ENCODE measurements at places on chromosomes 5 and 9.

DNA sequence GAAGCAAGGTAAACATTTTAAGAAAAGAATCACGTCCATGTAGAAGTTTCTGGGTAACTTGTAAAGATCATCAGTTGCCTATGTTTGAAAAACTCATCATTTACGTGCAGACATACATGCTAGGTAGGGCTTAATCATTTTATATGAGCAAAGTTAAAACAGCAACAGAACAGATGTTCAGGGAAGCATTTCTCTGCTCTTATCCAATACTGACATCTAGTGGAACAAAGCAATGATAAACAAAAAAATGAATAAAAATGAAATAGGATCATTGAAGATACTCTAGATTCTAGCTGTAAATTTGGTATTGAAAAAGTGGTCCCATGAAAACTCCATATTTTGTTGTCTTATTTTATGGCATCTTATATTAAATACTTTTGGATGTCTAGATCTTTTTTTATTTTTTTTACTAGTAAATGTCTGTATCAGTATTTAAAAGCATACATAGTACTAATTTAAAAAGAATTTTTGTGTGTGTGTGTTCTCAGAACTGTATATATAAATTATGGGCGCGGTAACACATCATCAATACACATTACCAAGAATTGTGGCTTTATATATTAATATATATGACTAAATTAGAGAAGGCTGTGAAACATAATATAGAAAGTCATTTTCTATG is 1050.2 kb downstream of the CDH12 start:
- DNase-seq: no peak

- DNase-seq: no peak
These were observed 54.8 kb downstream of the IQGAP2 start for GRCh38 chr5:76457674-76458485.

DNA sequence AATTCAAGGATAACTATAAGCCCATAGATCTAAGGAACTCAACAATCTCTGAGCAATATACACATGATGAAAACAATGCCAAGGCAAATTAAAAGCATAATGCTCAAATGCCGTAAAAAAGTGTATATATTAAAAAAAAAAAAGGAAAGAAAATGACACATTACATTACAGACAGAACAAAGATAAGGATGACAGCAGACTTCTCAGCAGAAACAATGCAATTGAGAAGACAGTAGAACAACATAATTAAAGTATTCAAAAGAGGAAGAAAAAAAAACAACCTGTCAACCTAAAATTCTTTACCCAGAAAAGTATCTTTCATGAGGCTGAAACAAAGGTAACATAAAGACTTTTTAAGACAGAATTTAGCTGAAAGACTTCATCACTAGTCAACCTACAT is 591.7 kb downstream of the ZNF608 start:
- no peak for DNase-seq

DNA sequence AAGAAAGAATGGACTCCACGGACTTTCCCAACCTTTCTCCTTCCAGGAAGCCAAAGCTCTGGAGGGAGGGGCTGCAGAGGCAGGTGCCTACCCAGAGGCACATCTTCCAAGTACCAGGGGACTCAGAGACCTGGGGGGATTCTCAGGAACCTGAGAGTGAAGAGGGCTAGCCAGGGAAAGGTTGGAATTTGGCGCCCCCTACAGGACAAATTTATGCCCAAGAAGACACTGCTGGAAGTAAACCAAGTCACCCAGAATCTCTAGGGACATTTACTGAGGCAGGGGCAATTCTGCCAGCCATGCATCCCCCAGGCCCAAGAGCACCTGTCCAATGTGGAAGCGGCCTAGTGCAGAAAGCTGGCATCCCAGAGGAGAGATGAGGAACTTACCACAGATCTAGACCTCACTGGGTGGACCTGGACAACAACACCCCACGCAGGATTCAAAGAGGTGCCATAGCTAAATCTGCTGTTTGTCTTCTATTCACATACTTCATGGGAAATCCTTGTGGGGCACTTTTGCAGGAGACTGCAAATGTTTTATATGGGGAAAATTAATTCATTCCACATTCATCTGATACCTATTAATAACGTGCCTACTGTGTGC is 25.9 kb upstream of the IDNK start:
- DNase-seq: peak; percentile 44

DNA sequence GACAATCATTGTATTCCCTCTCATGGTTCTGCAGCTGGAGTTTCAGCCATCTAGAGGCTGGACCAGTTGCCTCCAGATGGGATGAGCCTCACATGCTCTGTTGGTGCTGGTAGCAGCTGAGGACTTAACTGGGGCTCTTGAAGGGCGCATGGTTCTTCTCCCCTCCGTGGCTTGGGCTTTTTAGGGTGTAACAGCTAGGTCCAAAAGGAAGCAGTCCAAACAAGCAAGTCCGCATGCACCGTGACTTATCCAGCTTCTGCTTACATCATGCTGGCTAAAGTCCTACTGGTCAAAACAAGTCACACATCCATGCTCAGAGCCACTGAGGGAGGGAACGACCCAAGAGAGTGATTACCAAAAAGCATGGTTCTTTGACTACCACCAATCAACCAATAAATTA is 31.6 kb upstream of the SH3RF2 start:
- DNase-seq: no peak

DNA sequence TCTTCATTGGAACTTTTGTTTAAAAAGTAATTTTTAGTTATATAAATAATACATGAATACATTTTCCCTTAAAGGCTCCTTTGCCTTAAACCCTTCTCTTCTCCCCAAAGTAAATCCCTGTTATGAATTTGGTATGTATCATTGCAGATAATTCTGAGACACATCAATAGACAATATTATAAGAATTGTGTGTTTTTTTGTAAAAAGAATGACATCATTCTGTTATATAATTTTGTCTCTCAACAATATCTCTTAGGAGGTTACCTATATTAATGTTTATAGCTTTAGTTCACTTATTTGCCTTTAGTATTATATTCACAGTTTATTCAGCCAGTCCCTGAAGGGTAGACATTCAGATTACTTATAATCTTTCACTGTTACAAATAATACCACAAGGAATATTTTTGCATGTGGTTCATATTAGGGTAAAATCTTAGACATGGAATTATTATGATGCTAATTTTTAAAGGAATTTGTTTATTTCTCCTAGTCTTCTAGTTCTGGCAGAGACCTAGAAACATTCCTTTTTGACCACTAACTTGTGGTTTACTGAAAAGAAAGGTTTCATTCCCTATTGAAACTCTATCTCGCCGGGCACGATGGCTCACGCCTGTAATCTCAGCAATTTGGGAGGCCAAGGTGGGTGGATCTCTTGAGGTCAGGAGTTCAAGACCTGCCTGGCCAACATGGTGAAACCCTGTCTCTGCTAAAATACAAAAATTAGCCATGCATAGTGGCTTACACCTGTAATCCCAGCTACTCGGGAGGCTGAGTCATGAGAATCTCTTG is 105.6 kb downstream of the KCTD16 start:
- no peak for DNase-seq

All from GM12891 (cell line).